NCI-H146 (cell line): ENCODE measurements at places on chromosomes 1 and 21.
A peak's percentile ranks its signal among the peaks of the same experiment; 100 is the strongest.

- DNase-seq = no peak
Observed at GRCh38 chr1:59107916-59108315, 189.0 kb upstream of the FGGY start.

DNA sequence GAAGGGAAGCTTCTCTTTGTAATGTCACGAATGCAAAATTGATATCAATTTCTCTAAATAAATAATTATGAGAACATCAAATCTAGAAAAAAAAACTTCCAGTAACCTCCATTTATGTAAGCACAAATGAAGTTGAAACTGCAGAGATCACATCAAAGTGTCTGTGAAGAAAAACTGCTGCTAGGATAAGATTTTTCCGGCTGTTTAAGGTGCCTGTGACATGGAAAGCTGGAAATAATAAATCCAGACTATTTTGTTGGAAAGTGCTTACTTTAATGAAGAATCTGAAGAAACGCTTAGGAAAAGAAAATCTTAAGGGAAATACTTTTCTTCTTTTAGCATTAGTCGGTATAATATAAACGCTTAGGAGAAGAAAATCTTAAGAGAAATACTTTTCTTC lies 57.0 kb downstream of the CHRM3 start:
- DNase-seq = no peak

DNA sequence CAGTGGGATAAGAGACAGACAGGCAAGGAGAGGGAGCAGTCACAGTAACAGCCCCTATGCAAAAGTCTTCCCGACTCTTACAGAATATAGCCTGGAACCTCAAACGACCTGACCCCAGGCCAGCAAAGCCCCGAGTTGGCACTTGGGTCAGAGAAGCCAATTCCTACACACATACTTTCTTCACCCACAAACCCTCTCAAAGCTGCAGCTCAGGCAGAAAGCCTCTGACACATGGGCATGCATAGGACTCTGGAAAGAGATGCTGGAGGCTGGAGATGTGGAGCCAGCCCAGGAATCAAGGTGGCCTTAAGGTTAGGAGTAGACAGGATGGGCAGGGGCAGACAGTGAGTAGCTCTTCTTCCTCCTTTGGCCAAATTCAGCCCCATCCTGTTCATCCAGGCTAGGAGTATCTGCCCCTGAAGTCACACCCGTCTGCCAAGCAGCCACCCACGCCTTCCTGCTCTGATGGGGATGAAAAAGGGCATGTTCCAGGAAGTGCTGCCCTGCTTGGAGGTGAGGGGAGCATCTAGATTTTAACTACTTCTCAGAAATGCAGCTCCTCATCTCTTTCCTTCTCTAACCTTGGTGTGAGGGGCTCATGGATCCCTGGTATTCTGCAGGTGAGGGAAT lies 7.8 kb downstream of the SLC41A1 start:
- no peak for DNase-seq

GRCh38 chr1:1356166-1356795 lies 2.1 kb downstream of the MXRA8 start:
- DNase-seq = no peak

DNA sequence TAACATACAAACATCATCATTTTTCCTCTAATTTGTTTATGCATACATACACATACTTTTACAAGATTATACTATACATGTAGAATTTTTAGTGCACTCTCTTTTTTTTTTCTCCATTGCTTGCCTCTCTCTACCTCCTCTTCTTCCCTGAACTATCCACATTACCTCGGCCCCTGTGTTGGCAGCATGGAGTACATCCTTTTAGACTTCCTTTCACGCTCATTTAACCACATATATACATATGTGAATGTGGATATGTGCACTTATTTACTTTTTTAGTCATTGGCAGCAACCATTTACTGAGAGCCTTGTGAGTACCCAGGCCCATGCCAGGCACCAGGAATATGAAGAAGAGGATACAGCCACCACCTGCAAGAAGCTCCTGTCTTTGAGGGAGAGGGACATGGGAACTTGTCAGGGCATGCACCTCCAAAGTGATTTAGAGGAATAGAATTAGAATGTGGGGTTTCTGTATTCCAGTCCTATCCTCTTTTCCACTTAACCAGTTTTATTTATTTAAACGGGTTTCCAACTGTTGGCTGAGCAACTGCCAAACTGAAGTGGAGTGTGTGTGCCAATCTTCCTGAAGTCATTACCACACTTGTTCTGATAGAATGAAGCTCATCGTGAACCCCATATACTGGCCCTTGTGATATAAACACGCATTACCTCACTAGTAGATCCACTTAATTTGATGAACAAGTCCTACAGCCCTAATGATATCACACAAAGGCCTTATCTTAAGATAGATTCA lies 212.6 kb downstream of the TNR start:
- DNase-seq = no peak

DNA sequence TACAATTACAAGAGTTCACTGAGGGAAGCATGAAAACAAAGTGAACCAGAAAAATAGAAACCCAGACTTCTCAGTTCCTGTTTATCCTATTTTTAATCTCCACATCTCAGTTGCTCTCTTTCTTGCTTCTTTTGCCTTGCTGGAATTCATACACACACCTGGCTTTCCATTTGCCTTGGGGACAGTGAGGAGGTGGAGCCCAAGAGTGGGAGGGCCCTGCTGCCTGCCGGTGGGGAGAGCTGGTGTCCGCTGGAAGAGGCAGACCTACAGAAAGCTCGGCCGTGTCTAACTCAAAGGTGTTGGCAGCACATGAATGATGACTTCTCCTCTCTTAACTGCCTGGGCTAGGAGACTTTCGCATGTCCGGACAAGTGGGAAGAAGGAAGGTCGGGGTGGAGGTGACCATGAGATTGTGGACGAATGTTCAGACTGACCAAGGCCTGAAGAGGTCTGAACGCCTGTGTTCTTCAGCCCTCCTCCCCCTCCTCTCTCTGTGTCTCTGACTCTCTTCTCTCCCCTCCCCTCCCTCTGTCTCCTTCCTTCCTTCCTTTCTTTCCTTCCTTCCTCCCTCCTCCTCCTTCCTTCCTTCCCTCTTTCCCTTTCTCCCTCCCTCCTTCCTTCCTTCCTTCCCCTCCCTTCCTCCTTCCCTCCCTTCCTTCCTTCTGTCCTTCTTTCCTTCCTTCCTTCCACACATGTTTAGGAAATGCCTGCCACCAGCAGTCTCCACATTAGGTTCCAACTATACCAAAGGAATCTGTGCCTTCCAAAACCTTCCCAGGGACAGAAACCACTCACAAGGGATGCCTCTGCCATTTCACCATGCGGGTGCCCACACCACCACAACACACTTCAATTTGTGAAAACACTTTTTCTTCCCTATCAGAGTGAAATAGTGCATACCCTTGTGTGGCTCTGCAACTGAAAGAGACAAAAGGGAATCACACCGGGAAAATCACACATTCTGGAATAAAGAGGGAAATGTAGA lies 157.3 kb upstream of the RUNX1 start:
- DNase-seq = peak; percentile 85

DNA sequence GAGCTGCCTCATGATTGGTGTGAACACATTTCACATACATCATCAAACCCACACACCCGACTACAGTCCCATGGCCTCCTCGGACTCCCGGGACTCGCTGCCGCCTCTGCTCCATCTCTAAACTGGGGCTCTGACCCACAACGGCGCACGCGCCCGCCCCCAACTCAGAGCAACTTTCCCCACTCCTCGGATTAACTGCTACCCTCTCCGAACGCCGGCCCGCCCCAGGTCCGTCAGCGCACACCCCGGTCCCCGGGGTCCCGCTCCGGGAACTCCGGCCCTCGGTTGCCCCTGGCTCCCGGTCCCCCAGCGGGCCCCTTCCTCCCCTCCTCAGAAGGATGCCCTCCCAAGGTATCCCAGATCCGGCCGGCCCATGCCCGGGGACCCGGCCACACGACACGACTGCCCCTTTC lies 740 bp downstream of the DSTYK start:
- DNase-seq = no peak

- DNase-seq = no peak
Observed at GRCh38 chr1:160626509-160627342, 20.1 kb downstream of the SLAMF1 start.

DNA sequence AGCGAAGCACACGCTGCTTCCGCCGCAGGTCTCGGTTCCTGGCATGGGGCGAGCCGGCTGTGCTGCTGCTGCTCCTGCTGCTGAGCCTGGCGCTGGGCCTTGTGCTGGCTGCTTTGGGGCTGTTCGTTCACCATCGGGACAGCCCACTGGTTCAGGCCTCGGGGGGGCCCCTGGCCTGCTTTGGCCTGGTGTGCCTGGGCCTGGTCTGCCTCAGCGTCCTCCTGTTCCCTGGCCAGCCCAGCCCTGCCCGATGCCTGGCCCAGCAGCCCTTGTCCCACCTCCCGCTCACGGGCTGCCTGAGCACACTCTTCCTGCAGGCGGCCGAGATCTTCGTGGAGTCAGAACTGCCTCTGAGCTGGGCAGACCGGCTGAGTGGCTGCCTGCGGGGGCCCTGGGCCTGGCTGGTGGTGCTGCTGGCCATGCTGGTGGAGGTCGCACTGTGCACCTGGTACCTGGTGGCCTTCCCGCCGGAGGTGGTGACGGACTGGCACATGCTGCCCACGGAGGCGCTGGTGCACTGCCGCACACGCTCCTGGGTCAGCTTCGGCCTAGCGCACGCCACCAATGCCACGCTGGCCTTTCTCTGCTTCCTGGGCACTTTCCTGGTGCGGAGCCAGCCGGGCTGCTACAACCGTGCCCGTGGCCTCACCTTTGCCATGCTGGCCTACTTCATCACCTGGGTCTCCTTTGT lies 2.6 kb downstream of the TAS1R3 start:
- no peak for DNase-seq

DNA sequence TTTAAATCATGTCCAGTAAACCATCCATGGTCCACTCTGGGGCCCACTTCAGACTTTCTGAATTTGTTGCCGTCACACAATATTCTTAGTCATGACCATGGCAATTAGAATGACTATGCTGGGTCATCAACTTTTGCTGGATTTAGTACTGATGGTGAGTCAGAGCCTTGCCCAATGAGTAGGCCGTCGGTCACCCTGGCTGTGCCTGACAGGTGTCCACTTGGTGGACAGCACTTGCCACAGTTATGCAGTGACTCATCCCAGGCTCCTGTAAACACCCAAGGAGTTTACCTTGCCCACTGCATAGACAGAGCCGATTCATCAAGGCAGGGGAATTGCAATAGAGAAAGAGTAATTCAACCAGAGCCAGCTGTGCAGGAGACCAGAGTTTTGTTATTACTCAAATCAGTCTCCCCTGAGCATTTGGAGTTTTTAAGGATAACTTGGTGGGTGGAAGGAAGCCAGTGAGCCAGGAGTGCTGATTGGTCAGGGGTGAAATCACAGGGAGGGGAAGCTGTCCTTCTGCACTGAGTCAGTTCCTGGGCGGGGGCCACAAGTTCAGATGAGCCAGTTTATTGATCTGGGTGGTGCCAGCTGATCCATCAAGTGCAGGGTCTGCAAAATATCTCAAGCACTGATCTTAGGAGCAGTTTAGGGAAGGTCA lies 333.8 kb downstream of the PTPRU start:
- DNase-seq = no peak

DNA sequence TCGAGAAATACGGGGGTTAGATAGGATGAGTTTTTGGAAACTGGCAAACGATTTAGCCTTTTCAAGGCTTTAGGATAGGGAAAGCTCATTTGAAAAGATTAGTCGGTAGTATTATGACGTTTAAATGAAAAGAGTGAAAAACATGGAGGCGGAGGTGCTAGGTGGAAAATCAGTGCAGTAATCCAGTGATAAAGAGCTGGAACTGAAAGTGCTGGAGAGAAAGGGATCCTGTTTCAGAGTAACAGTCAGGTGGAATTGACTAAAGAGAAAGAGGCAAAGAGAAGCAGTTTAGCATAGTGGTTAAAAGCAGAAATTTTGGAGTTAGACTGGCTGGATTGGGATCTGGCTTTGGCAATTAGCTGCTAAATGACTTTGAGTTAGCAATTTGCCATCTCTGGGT lies 945 bp downstream of the WDR3 start:
- DNase-seq = no peak

GRCh38 chr1:46459315-46459714 lies 30.3 kb upstream of the DMBX1 start:
- no peak for DNase-seq

GRCh38 chr1:246278371-246278770 lies 228.7 kb downstream of the SMYD3 start:
- no peak for DNase-seq

DNA sequence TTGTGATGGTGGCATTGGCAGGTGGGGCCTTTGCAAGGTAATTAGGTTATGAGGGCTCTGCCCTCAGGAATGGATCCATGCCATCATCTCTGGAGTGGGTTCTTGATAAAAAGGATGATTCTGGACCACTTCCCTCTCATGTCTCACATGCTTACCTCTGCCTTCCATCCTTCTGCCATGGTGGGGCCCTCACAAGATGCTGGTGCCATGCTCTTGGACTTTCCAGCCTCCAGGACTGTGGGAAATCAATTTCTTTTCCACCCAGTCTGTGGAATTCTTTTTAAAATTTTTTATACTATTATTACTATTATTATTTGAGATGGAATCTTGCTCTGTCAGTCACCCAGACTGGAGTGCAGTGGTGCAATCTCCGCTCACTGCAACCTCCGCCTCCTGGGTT lies 57.3 kb downstream of the ACBD3 start:
- DNase-seq = no peak

GRCh38 chr1:51794260-51794659 lies 84.3 kb downstream of the NRDC start:
- no peak for DNase-seq

DNA sequence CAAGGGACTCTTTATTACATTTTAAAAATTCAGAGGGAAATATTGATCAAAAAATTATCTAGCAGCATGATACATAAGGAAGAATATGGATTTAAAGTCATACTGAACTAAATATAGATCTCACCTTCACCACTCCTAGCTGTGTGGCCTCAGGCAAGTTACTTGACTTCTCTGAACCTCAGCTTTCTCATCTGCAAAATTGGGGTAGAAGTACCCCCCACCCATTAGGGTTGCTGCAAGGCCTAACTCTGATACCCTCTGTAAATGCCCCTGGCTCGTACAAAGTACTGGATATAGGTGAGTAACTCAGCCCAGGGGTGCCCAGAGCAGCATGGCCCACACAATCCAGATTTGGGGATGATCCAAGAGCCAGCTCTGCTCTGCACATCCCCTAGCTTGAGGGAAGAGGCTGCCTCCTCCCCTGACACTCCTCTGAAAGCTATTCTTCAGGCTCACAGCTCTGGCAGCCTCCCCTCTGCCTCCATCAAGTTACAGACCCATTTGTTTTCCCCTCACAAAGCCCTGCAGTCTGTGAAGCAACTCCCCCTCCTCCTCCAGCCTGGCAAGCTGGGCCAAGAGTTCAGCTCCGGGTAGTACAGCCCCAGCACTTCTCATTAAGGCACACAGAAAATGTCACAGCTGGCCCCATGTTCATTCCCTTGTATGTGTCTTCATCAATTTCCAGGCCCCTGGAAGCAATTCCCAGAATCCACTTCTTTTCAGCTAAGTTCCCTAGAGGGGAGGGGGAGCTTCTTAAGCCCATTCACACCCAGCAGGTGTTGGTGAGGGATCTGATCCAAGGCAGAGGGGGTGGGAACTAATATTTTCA lies 143.7 kb downstream of the PLPP3 start:
- no peak for DNase-seq
